ENCODE measurements at places on chromosomes 2 and 18.

GRCh38 chr2:226772389-226773179 is 27.0 kb downstream of the IRS1 start:
- DNase-seq = no peak

DNA sequence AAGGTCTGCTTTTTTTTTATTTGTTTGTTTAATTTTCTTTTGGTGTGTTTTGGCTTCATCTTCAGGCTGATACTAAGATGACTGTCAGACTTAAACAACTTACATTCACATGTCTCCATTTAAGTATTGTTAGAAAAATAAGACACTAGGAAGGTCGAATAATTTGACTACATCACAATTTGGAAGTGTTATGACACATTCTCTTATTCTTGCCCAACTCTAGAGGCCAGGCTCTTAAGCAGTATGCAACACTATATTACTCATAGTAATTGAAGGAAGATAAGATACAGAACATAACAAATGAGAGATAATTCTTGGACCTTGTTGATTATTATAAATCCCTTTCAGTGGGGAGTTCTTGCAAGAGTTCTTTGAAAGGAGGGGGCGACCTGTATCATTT is 295.3 kb upstream of the COL3A1 start:
- DNase-seq = no peak

DNA sequence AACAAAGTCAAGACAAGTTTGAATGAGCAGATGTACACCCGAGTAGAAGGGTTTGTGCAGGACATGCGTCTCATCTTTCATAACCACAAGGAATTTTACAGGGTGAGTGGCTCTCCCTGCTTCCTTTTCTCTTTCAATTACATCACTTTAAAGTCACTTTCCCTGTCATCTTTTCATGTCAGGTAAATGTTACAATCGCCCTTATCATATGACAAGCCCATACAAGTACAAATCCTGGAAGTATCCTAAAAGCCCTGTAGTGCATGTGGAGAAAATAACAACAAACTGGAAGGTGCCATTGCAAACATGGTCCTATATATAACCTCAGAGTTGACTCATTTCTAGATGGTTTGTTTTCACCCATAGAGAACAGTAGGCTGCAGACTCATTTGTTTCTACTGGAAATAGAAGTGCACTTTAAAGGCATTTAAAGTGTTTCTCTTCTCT is 126.0 kb downstream of the SP100 start:
- no peak for DNase-seq

- DNase-seq = no peak
Measured at GRCh38 chr2:166924967-166925366, 36.7 kb downstream of the XIRP2 start.

DNA sequence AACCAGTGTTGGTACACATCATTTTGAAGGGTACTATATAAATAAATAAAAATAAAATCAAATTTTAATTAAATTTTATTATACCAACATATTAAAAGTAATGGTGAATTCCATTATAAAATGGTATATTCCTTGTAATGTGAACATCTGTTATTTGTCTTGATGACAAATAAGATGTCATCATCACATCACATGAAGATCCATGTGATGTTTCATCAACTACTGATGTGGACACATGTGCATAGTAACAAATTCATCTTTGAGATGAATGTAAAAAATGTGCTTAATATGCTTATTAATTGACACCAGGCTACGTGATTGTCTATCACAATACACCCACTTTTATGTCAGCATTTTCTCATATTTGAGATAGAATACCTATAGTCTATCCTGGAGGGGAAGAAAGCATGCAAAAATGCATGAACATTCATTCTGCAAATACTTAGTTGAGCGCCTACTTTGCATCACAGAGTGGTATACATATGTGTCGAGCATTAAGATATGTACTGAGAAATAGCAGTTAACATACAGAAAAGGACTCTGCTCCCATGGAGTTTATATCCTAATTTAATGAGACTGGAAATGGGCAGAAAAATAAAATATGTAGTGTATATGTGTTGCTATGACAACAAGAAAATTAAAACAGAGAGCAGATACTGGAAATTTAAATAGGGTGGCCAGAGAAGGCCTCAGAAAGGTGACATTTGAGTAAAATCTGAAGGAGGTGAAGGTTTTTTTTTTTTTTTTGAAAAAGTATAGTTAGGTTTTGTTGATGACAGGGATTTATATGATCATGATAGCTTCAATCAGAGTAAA is 281.1 kb downstream of the ARHGAP15 start:
- DNase-seq = no peak

GRCh38 chr2:70643715-70644114 is 90.1 kb upstream of the TGFA start:
- DNase-seq = no peak

- DNase-seq = no peak
Measured at GRCh38 chr2:115083225-115083624, 640.8 kb downstream of the DPP10 start.

- DNase-seq = no peak
Measured at GRCh38 chr18:2312440-2312839, 258.9 kb downstream of the METTL4 start.
